MCF 10A (cell line): ENCODE measurements at places on chromosomes 12 and 14. TPM values are rescaled to one million over a fixed set of nuclear protein-coding genes. Genes with fewer than 3 reads are reported as not detected.

Gene NCKAP5L
- total RNA-seq, result 19.9 and 23.1 TPM in 2 replicates

Gene RIPK3
- not detected in 2 replicates for total RNA-seq

Gene BDKRB1
- total RNA-seq, result 0.32 and 0.51 TPM in 2 replicates

Gene LRP1-AS
- total RNA-seq, result not detected in 2 replicates

Gene FITM1
- total RNA-seq, result 0.47 TPM in 1 of 2 replicates, not detected in the other

Gene SERPINA1
- total RNA-seq, result 38.1 and 42.5 TPM in 2 replicates

Gene KRT72
- not detected in 2 replicates for total RNA-seq

Gene PLCZ1
- total RNA-seq, result not detected in 2 replicates

Gene ZNF705A
- total RNA-seq, result not detected in 2 replicates

Gene PARP2
- total RNA-seq, result 30.4 and 33.4 TPM in 2 replicates

Gene JPH4
- total RNA-seq, result not detected in 2 replicates

Gene KIF5A
- total RNA-seq, result 0.56 TPM in 2 replicates

Gene MAP3K9
- total RNA-seq, result 17.2 and 18.6 TPM in 2 replicates

Gene LYZ
- not detected in 2 replicates for total RNA-seq

Gene CD69
- total RNA-seq, result not detected in 2 replicates

Gene ANO2
- not detected in 2 replicates for total RNA-seq

Gene KLHL33
- 0.14 TPM in 1 of 2 replicates, not detected in the other for total RNA-seq

Gene FGF23
- not detected in 2 replicates for total RNA-seq

Gene FAM186B
- 0.30 and 0.64 TPM in 2 replicates for total RNA-seq

Gene AMDHD1
- 0.29 and 0.47 TPM in 2 replicates for total RNA-seq

Gene TEX52
- total RNA-seq, result not detected in 2 replicates

Gene BCAT1
- total RNA-seq, result 0.12 and 0.20 TPM in 2 replicates

Gene TMEM229B
- total RNA-seq, result 0.17 and 0.37 TPM in 2 replicates

Gene NXPH4
- total RNA-seq, result 2.2 and 2.8 TPM in 2 replicates

Gene DBX2
- not detected in 2 replicates for total RNA-seq

Gene ADCY6
- 21.9 and 33.2 TPM in 2 replicates for total RNA-seq

Gene NELL2
- total RNA-seq, result not detected in 2 replicates

Gene LRCOL1
- not detected in 2 replicates for total RNA-seq

Gene PLXNC1
- total RNA-seq, result 2.4 and 2.6 TPM in 2 replicates

Gene KCNC2
- total RNA-seq, result not detected in 2 replicates

Gene NGB
- not detected in 2 replicates for total RNA-seq

Gene TAS2R19
- total RNA-seq, result 2.7 and 3.4 TPM in 2 replicates

Gene PLD4
- total RNA-seq, result not detected in 2 replicates

Gene GPRC5D
- total RNA-seq, result not detected in 2 replicates

Gene PPP1R36
- total RNA-seq, result 0.47 TPM in 1 of 2 replicates, not detected in the other

Gene CNTN1
- total RNA-seq, result not detected in 2 replicates

Gene LRRC10
- total RNA-seq, result not detected in 2 replicates

Gene FLRT2
- total RNA-seq, result 153 and 204 TPM in 2 replicates

Gene RSRC2
- total RNA-seq, result 74.9 and 93.4 TPM in 2 replicates

Gene EIF2S3B
- total RNA-seq, result 7.9 and 9.3 TPM in 2 replicates

Gene RND1
- 1.0 and 1.2 TPM in 2 replicates for total RNA-seq

Gene SIRT4
- total RNA-seq, result 0.61 TPM in 1 of 2 replicates, not detected in the other

Gene STON2
- total RNA-seq, result 20.9 and 23.5 TPM in 2 replicates

Gene CSRP2
- 2.0 and 2.6 TPM in 2 replicates for total RNA-seq

Gene GPRC5A
- total RNA-seq, result 24.1 and 42.1 TPM in 2 replicates

Gene RTL1
- total RNA-seq, result not detected in 2 replicates

Gene ABHD12B
- not detected in 2 replicates for total RNA-seq

Gene KRT78
- not detected in 2 replicates for total RNA-seq

Gene OR4E2
- not detected in 2 replicates for total RNA-seq

Gene PAPLN
- total RNA-seq, result 2.1 and 2.8 TPM in 2 replicates

Gene PZP
- total RNA-seq, result not detected in 2 replicates

Gene HOMEZ
- 6.6 and 9.3 TPM in 2 replicates for total RNA-seq

Gene OASL
- total RNA-seq, result 0.29 and 0.47 TPM in 2 replicates
